ENCODE measurements at places on chromosomes 7 and 10. TPM values are rescaled to one million over a fixed set of nuclear protein-coding genes. Genes with fewer than 3 reads are reported as not detected.

GRCh38 chr7:18508443-18509427 is 13.2 kb downstream of the HDAC9 start:
- no peaks in the 10 kb centered on the region for H3K27me3 ChIP-seq
- H3K36me3 ChIP-seq, result no peaks in the 10 kb centered on the region
- DNase-seq, result no peak
- H3K4me3 ChIP-seq, result peak overlapping the region; percentile 83
- peak overlapping the region; percentile 77 for H3K27ac ChIP-seq
- H3K4me1 ChIP-seq, result peaks cover 22% of the 10 kb centered on the region

- no peak for DNase-seq
- peaks cover 6% of the 10 kb centered on the region for H3K36me3 ChIP-seq
- no peak overlapping the region for H3K4me3 ChIP-seq
- peaks cover 57% of the 10 kb centered on the region for H3K27me3 ChIP-seq
- H3K4me1 ChIP-seq, result no peaks in the 10 kb centered on the region
Measured at GRCh38 chr7:118153551-118154177, 30.3 kb upstream of the LSM8 start.

GRCh38 chr10:121694327-121694965 is 96.2 kb upstream of the FGFR2 start:
- no peak for DNase-seq
- no peak overlapping the region for H3K27ac ChIP-seq
- H3K27me3 ChIP-seq, result peaks cover 8% of the 10 kb centered on the region

GRCh38 chr7:132084776-132085388 is 491.4 kb downstream of the PLXNA4 start:
- no peak overlapping the region for H3K27ac ChIP-seq
- no peaks in the 10 kb centered on the region for H3K4me1 ChIP-seq
- H3K27me3 ChIP-seq, result peaks cover 24% of the 10 kb centered on the region
- H3K4me3 ChIP-seq, result no peak overlapping the region
- H3K36me3 ChIP-seq, result no peaks in the 10 kb centered on the region

GRCh38 chr7:100433592-100434296 is 2.6 kb downstream of the PPP1R35 start:
- H3K4me3 ChIP-seq, result peak overlapping the region; percentile 97
- DNase-seq, result no peak
- peak overlapping the region; percentile 51 for H3K27ac ChIP-seq

- H3K4me1 ChIP-seq, result peaks cover 4% of the 10 kb centered on the region
- H3K36me3 ChIP-seq, result no peaks in the 10 kb centered on the region
- H3K4me3 ChIP-seq, result no peak overlapping the region
- H3K27me3 ChIP-seq, result no peaks in the 10 kb centered on the region
- DNase-seq, result no peak
Measured at GRCh38 chr10:62231805-62232204, 36.8 kb downstream of the RTKN2 start.

GRCh38 chr10:96494694-96495093 is 19.0 kb downstream of the TLL2 start:
- no peak overlapping the region for H3K4me3 ChIP-seq
- peaks cover 22% of the 10 kb centered on the region for H3K27me3 ChIP-seq
- no peaks in the 10 kb centered on the region for H3K36me3 ChIP-seq
- no peak for DNase-seq

DNA sequence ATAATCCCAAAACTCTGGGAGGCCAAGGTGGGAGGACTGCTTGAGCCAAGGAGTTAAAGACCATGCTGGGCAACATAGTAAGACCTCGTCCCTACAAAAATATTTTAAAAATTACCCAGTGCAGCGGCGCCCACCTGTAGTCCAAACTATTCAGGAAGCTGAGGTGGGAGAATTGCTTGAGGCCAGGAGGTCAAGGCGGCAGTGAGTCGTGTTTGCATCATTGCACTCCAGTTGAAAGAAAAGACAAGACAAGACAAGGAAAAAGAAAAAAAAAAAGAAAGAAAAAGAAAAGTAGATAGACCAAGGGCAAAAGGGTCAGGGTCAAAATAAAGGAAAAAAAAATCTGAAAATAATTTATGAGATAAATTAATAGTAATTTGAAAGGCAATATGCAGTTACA is 5.8 kb downstream of the ANXA7 start:
- H3K27me3 ChIP-seq, result no peaks in the 10 kb centered on the region
- DNase-seq, result no peak
- H3K27ac ChIP-seq, result no peak overlapping the region
- H3K36me3 ChIP-seq, result peaks cover 15% of the 10 kb centered on the region

- no peak overlapping the region for H3K27ac ChIP-seq
- H3K36me3 ChIP-seq, result peaks cover 6% of the 10 kb centered on the region
- peaks cover 31% of the 10 kb centered on the region for H3K4me1 ChIP-seq
- no peaks in the 10 kb centered on the region for H3K27me3 ChIP-seq
- DNase-seq, result no peak
Measured at GRCh38 chr7:44434201-44434600, 56.3 kb downstream of the NUDCD3 start.

GRCh38 chr7:158963771-158964241 is 107.4 kb downstream of the DYNC2I1 start:
- H3K27ac ChIP-seq, result no peak overlapping the region
- no peak overlapping the region for H3K4me3 ChIP-seq
- peaks cover 2% of the 10 kb centered on the region for H3K4me1 ChIP-seq
- H3K36me3 ChIP-seq, result peaks cover 4% of the 10 kb centered on the region
- no peak for DNase-seq

- no peak overlapping the region for H3K4me3 ChIP-seq
- peaks cover 6% of the 10 kb centered on the region for H3K4me1 ChIP-seq
- no peak overlapping the region for H3K27ac ChIP-seq
- no peaks in the 10 kb centered on the region for H3K36me3 ChIP-seq
- H3K27me3 ChIP-seq, result no peaks in the 10 kb centered on the region
- no peak for DNase-seq
Measured at GRCh38 chr10:72736828-72737220, 44.9 kb downstream of the MCU start.

GRCh38 chr7:48161407-48162125 is 9.7 kb upstream of the ABCA13 start:
- H3K27me3 ChIP-seq, result peaks cover 35% of the 10 kb centered on the region
- H3K36me3 ChIP-seq, result no peaks in the 10 kb centered on the region
- no peaks in the 10 kb centered on the region for H3K4me1 ChIP-seq
- no peak overlapping the region for H3K27ac ChIP-seq
- no peak for DNase-seq

DNA sequence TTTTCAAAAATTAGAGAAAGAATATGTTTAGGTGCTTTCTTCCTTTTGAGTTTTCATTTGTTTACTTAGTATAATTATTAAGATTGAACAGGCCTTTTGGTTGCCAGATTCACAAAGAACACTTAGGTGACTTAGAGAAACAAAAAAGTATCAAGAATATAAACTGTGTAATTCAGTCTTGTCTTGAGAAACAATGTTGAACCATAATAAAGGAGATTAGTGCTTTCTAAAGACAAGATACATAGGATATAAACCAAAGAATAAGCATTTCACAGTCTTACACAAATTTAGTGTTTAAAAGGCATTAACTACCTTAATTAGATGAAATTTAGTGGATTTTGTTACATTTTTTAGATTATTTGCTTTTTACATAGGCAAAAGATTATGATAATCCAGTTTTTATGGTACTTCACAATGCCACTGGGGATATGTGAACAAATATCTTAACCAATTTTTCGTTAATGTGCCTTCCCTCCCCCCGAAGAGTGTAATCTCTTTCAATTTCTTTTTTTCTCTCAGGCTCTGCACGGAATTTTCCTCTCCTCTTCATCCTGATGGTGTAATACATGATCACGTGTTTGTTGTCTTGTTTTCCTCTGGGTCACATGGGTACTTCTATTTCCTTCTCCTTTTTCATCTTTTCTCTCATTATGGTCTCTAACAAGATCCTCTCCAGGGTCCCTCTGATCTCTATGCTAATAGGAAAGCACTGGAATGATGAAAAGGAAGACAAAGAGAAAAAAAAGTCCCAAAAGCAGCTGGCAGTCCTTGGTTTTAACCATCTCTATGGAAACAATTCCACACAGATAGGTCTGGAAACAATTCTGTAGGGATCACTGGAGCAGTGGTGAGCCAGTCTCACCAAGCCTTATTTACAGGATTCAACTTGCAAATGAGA is 3.7 kb upstream of the HNRNPH3 start:
- H3K27me3 ChIP-seq, result peaks cover 6% of the 10 kb centered on the region
- H3K36me3 ChIP-seq, result peaks cover 5% of the 10 kb centered on the region
- no peak for DNase-seq
- H3K4me3 ChIP-seq, result peak overlapping the region; percentile 49
- peaks cover 17% of the 10 kb centered on the region for H3K4me1 ChIP-seq

DNA sequence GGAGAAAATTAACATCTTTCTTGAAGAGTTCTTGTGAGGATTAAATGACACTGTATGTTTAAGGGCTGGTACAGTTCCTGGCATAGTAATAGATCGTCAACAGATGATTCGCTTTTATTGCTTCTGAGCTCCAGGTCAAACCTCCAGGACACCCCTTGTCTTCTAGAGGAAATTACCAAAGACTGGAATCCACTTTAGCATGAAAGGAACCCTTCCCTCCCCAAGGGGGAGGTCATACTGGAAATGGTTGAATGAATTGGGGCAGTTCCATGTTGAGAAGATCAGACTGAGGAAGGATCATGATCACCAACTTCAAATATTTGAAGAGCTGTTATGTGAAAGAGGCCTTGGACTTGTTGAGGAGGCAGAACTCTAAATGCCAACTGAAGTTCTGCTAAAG is 8.9 kb downstream of the NFE2L3 start:
- no peak for DNase-seq
- no peak overlapping the region for H3K4me3 ChIP-seq
- no peaks in the 10 kb centered on the region for H3K27me3 ChIP-seq
- H3K4me1 ChIP-seq, result peaks cover 41% of the 10 kb centered on the region

DNA sequence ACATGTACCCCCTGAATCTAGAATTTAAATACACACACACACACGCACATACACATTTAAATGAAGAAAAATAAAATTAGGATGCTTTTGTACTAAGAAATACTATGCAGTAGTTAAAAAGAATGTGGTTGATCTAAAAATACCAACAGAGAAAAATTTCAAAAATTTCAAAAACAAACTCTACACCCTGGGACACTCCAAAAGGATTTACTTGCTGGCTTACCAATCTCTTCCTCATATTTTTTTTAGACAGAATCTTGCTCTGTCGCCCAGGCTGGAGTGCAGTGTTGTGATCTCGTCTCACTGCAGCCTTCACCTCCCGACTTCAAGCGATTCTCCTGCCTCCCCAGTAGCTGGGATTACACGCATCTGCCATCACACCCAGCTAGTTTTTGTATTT is 80.9 kb downstream of the HIP1 start:
- no peaks in the 10 kb centered on the region for H3K4me1 ChIP-seq
- H3K27me3 ChIP-seq, result no peaks in the 10 kb centered on the region
- no peak for DNase-seq
- H3K27ac ChIP-seq, result no peak overlapping the region

- DNase-seq, result no peak
- peaks cover 8% of the 10 kb centered on the region for H3K4me1 ChIP-seq
- H3K36me3 ChIP-seq, result no peaks in the 10 kb centered on the region
Measured at GRCh38 chr7:101177644-101178043, 2.4 kb downstream of the NAT16 start.

DNA sequence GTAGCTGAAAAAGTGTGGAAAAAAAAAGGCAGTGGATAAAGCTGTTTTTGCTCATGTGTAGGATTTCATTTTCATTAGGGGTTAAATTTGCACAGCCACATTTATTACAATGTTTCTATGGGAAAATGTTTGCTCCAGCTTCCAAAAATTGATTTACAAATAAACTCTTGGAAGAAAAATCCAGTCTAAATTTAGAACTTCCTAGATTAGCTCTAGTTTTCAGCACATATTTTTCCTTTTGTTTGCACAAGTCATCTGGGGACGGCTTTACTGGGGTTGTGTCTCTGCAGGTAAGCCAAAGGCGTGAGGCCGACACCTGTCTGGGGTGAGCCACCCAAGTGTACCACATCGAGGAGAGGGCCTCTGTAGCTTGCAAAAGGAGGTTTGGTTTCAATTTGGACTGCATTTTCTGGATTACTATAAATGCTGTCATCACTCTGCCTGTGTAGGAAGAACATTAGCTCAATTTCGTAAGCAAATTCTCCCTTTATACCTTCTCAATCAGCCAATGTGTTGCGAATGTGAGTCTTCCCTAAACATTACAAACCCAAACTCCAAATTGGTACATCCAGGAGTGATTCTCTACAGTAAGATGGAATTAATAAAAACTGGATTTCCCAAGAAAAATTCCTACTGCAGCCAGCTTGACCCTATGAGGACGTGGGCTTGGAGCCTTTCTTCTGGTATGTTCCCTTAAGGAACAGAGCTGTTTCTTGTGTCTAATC is 89.5 kb upstream of the ZNF438 start:
- H3K4me1 ChIP-seq, result no peaks in the 10 kb centered on the region
- DNase-seq, result no peak
- H3K27me3 ChIP-seq, result peaks cover 7% of the 10 kb centered on the region
- no peaks in the 10 kb centered on the region for H3K36me3 ChIP-seq
- H3K4me3 ChIP-seq, result no peak overlapping the region

- no peaks in the 10 kb centered on the region for H3K4me1 ChIP-seq
- H3K27ac ChIP-seq, result no peak overlapping the region
- DNase-seq, result no peak
- no peaks in the 10 kb centered on the region for H3K36me3 ChIP-seq
- no peaks in the 10 kb centered on the region for H3K27me3 ChIP-seq
Measured at GRCh38 chr10:74334221-74334620, 183.2 kb downstream of the ADK start.

GRCh38 chr10:123136806-123137642 is 1.3 kb downstream of the HMX3 start:
- peaks cover 35% of the 10 kb centered on the region for H3K4me1 ChIP-seq
- no peak overlapping the region for H3K27ac ChIP-seq
- H3K36me3 ChIP-seq, result no peaks in the 10 kb centered on the region
- H3K4me3 ChIP-seq, result peak overlapping the region; percentile 84

GRCh38 chr10:117768333-117769042 is 225.9 kb downstream of the EMX2 start:
- no peaks in the 10 kb centered on the region for H3K4me1 ChIP-seq
- H3K27me3 ChIP-seq, result peaks cover 3% of the 10 kb centered on the region
- no peaks in the 10 kb centered on the region for H3K36me3 ChIP-seq
- no peak overlapping the region for H3K4me3 ChIP-seq

The MYL7 gene
- total RNA-seq, result not detected

The RADIL gene
- total RNA-seq, result not detected

The AKR1C3 gene
- total RNA-seq, result 3.8 TPM

The ASB10 gene
- not detected for total RNA-seq

The AKR1C8 gene
- total RNA-seq, result 1.3 TPM

The INMT gene
- total RNA-seq, result not detected

The GNGT1 gene
- not detected for total RNA-seq

The PTTG1IP2 gene
- not detected for total RNA-seq
